ENCODE measurements at places on chromosomes 6 and 20.

- DNase-seq: no peak
Observed at GRCh38 chr20:46566125-46566524, 15.7 kb upstream of the OCSTAMP start.

DNA sequence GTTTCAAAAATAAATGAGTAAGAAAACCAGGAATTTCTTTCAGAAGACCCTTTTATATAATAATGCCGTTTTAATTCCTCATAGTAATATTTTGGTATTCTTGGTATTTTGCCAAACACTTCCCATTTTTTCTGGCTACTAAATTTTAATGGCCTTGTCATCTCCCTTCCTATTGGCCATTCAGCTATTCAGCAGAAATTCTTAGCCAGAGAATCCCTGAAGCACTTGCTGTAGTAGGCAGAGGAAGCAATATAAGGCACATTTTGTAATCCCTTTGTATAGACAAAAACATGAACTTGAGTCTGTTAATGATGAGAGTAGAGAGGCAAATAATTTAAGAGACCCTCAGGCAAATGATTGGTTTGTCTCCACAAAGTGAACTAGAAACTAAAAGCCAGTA lies 118.4 kb upstream of the LAMP5 start:
- no peak for DNase-seq

- DNase-seq: no peak
Observed at GRCh38 chr6:140846503-140847261, 1286.0 kb upstream of the GJE1 start.

DNA sequence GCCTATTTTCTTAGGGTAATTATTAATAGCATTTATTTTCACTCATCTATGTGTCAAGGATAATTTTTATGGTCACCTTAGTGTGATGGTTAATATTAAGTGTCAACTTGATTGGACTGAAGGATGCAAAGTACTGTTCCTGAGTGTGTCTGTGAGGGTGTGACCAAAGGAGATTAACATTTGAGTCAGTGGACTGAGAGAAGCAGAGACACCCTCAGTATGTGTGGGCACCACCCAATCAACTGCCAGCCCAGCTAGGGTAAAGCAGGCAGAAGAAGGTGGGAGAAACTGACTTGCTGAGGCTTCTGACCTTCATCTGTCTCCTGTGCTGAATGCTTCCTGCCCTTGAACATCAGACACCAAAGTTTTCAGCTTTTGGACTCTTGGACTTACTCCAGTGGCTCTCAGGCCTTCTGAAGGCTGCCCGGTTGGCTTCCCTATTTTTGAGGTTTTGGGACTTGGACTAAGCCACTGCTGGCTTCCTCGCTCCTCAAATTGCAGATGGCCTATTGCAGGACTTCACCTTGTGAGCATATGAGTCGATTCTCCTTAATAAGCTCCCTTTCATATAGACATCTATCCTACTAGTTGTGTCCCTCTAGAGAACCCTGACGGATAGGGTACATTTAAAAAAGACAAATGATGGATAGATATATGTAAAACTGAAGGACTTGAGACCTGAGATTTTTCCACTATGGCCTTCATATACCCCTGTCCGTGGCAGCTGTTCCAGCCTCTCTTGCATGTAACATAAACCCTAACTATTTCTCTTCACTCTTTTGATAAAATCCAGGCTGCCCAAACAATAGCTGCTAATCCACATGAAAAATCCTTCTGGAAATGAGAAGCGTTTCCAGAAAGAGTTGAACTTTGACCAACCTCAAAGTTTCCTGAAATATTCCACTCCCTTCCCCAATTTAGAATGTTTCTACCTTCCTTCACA lies 62.1 kb upstream of the RGS17 start:
- DNase-seq: no peak

GRCh38 chr20:13819885-13820645 lies 35.2 kb downstream of the NDUFAF5 start:
- no peak for DNase-seq

- no peak for DNase-seq
Observed at GRCh38 chr6:49570474-49571079, 20.1 kb downstream of the C6orf141 start.

DNA sequence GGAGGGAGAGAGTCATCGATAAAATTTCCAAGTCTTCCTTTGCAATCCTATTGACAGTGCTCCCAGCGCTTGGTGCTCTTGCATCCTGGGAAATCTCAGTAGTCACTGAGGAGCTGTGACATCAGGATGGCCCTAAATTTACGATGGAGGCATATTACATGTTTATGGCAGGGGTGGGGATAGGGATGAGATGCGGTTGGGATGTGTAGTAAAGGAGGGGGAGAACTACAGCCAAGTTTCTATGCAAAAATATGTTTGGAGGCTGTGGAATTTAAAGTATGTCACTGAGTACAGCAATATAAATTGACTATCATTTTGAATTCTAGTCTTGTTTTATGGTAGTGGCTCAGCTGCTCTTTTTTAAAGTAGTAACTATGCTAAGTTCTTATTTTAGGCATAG lies 544.9 kb downstream of the PKHD1 start:
- DNase-seq: no peak

GRCh38 chr20:38789503-38790199 lies 15.8 kb upstream of the PPP1R16B start:
- no peak for DNase-seq

DNA sequence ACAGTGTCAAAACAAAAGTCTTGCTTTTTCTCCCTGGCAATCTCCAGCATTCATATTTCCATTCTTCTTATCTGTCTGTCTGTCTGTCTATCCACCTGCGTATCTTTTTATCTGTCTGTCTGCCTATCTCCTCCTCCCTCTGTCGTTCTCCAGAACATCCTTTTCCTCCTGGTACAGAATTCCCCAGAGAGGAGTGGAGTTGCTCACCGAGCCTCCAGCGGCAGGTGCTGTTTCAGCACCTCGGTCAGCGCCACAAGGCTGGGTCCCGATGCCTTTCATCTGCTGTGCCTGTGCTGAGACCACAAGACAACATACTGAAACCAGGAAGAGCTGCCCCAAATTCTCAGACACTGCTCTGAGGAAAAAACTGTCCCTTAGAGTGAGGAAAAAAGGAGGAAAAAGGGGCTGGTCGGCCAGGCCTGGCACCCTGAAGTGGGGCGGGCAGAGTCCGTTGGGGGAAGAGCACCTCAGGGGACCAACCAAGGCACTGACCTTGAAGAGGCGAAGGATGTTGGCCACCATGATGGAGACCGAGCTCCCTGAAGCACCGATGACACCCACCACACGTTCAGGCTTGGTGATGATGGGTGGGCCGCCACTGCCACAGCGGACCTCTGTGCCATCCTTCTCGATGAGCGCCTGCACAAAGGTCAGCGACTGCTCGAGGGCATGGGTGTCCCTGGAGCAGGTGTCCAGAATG lies 13.3 kb downstream of the GRM4 start:
- no peak for DNase-seq

- no peak for DNase-seq
Observed at GRCh38 chr6:75204959-75205775, 686 bp downstream of the COL12A1 start.

DNA sequence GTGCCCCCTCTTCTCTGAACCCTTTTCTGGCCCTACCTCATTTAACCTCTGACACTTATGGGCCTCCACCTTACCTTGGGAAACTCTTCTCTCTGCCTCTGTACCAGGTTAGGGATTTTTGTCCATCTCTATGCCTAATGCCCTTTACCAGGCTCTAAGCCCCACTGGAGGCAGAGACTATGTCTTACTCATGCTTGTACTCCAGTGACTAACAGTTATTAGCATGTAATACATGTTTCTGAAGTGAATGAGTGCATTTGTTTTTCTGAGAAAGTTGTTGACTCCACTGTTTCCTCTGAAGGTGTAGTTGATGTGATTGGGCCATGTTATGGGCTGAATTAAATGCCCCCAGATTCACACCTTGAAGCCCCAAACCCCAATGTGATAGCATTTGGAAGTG lies 234.3 kb downstream of the PACRG start:
- DNase-seq: no peak

GRCh38 chr6:123064038-123064437 lies 68.0 kb downstream of the CLVS2 start:
- no peak for DNase-seq

GRCh38 chr6:125954735-125955339 lies 1.7 kb upstream of the HINT3 start:
- DNase-seq: no peak

GRCh38 chr6:161412795-161413194 lies 138.9 kb upstream of the AGPAT4 start:
- no peak for DNase-seq

DNA sequence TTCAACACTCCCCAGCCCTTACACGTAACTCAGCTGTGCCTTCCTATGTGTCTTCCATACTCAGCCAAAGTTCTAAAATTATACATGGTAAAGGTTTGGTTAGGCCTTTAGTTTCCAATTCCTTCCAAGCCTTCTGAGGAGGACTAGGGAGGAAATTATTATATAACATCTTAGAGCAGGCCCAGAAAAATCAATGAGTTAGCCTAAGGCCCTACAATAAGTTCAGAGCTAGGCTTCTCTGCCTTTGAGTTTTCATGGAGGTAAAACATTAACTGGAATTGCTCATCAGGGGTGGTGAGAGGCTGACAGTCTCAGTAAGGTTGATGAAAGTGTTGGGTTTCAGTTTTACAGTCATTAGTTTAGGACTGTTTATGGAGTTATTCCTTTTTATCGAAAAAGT lies 286.0 kb downstream of the ADGB start:
- DNase-seq: no peak

DNA sequence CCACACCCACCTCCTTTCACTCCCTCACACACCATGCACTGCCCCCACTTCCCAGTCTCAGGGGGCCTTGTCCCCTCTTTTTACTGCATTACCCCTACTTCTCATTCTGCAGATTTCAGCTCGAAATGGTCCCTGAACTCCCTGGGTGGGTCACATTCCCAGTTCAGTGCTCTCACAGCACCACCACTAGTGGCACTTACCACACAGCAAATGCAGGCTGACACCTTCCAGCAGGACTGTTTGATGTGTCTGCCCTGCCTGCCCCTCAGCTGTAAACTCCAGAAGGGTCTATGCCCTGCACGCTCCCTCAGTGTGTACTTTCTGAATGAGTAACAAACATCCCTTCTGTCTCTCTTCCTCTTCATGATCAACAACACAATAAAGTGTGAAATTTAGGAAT lies 4.0 kb downstream of the DYNLT1 start:
- no peak for DNase-seq

DNA sequence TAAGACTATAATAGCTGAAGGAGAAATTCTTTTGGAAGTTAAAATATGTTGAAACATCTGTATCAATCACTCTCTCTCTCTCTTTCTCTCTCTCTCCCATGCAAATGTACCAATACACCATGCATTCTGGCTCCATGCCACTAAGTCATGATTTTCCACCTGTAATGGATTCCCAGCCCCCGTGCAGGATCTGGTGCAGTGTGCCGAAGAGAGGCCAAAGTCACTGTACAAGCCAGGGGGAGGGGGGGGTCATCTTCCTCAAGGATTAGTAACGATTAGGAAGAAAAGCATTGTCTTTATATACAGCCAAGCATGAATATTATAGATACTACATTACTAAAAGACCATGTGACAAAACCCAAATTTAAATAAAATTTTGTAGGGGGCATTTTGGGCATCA lies 725.1 kb downstream of the KIF16B start:
- DNase-seq: no peak

DNA sequence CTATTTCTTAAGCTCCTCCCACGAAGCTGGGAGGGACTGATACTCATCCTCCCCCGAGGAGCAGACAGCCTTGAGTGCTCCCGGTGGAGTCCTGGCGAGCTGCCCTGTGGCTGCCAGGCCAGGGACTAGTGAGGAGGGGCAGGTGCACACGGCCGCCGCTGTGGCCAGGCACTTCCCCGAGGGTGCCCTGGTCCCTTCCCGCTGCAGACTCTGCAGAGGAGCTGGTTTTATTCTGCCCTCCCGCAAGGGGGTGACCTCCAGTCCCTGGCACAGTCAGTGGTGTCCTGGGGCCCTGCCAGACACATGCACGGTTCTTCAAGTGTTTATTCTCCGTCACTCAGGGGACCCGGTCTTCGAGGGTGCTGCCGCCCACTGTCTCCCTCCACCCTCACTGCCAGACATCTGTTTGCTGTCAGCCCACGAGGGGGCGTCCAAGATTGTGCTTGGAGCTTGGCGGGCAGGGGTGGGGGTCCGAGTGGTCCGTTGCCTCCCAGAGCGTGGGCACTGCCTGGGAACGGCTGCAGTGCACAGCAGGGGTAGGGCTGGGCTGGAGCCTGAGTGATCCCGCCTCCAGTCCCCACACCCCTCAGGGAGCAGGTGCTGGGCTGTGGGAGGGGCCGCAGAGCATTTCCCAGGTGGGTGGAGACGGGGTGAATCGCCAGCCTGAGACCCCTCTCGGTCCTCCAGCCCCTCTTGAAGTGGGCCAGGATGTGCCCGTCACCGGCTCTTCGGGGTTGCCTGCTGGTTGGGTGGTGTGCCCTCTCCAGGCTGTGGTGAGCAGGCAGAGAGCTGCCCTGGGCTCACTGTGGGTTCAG lies 3.1 kb upstream of the CABLES2 start:
- no peak for DNase-seq

DNA sequence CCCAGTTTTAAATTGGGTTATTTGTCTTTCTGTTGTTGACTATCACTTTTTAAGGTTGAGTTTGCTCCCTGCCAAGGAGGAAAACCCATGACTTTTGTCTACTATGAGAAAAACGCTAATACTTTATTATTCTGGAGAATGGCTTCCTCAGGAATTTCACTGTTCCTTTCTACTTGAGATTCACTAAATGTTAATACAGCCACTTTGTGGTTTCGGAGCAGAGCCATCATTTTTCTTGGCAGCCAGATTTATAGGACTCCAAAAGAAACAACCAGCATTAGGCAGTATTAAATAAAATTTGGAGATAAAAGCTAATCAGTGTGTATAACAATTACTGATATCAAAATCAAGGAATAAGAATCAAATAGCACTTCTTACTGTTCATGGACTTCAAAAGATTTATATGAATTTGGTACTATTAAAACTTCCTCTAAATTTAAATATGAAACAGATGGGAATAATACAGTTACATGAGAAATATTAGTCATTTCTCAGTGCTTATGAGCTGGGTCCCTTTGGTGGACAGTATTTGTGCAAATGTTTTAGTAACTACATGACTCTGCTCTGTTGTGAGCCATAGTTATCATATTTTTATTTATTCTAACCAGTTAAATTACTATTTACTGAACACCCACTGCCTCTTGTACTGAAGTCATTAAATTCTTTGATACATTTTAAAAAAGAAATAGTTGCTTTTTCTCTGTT lies 64.1 kb upstream of the FBXO30 start:
- no peak for DNase-seq

- DNase-seq: no peak
Observed at GRCh38 chr6:136051140-136051775, 198.9 kb downstream of the MTFR2 start.

DNA sequence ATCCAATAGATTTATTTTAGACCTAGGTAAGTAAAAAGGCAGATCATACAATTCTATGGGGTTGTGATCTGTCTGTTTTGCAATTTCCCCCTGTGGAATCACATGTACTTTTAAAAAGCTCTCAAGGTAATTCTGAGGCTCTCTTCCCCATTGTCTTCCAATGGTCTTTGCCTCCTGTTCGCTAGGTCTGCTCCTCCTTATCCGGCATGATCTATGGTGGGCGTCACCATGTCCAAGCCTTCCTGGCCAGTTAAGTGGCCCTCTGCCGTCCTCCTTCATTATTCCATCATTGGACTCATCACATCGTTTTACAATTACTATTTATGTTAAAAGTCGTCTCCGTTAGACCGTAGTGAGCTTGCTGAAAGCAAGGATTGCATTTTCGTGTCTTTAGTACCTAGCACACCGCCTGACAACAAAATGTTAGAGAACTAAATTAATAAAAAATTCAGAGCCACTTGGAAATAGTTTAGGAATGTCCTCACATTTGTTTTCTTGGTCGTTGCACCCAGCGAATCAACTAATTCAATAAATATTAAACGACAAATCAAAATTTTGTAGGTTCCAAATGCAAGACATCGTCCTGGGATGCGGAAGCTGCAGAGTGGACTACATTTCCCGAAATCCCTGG lies 2.2 kb upstream of the STXBP5 start:
- DNase-seq: peak; percentile 15

Measured in hypothalamus (tissue), 51 donors.